Nephron progenitor cell (in vitro differentiated cells): ENCODE measurements at places on chromosomes 2 and 18.
A peak's percentile ranks its signal among the peaks of the same experiment; 100 is the strongest.

GRCh38 chr2:198141726-198142125 lies 337.3 kb downstream of the PLCL1 start:
- no peak for DNase-seq

DNA sequence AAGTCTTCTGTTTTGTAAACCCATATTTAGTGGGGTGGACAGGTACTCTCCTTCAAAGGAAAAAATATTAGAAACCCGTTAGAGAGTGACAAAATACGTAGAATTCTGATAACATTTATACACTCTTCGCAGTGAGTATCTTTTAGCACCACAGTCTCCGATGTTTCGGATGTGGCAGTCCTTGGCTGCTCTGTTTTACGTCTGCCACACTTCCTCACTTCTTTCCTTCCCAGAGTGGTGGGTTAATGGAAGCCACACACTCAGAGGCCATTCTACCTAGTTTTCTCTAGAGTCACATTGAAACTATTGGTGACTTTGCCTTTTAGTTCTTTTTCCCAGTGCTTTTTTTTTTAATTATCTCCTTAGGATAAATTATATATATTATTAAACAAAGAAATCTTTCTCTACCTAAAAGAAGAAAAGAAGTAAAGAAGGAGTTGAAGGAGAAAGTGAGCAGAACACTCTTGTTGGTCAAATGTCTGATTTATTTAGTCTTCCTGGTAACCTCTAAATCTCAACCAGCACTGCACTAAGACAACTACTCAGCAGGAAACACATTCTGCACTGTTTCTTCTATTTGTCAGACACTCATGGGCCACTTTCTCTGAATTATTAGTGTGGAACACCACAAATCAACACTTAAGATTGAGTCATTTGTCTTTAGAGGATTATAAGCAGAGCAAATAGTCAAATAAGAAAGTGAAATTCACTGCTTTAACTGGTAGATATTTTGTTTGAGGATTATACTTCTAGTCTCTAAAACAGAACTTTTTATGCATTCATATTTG lies 451.3 kb upstream of the TMEFF2 start:
- no peak for DNase-seq

- no peak for DNase-seq
These were observed 33.1 kb upstream of the MAL start for GRCh38 chr2:94992360-94992759.

DNA sequence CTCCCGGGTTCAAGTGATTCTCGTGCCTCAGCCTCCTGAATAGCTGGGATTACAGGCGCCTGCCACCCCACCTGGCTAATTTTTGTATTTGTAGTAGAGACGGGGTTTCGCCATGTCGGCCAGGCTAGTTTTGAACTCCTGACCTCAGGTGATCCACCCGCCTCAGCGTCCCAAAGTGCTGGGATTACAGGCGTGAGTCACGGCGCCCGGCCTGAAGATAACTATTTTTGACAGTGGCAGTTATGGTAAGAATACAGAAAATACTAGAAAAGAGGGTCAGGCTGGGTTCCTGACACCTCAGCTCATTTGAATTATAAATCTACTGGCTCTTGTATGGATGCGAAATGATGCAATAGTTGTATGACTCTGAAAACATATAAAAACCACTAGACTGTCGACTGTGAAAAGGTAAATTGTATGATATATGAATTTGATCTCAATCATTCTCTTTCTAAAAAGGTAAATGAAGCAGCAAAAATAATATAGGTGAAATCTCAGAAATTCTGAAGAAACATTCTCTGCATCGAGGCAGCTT lies 11.1 kb upstream of the DGKD start:
- DNase-seq: no peak

DNA sequence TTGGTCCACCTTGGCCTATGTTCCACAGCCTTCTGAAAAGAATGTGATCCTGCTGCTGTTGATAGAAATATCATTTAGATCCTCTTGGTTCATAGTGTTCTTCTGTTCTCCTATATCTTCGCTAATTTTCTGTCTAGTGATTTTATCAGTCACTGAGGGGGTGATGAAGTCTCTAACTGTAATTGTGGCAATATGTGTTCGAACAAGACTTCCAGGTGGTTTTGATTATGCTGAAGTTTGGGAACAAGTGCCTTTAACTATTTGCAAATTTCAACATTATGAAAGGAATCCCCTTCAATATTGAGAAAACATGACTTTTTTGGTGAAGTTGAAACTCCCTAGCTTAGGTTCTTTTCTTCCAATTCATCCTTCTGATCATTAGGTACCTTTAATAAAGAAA lies 140.4 kb downstream of the MTX2 start:
- no peak for DNase-seq

DNA sequence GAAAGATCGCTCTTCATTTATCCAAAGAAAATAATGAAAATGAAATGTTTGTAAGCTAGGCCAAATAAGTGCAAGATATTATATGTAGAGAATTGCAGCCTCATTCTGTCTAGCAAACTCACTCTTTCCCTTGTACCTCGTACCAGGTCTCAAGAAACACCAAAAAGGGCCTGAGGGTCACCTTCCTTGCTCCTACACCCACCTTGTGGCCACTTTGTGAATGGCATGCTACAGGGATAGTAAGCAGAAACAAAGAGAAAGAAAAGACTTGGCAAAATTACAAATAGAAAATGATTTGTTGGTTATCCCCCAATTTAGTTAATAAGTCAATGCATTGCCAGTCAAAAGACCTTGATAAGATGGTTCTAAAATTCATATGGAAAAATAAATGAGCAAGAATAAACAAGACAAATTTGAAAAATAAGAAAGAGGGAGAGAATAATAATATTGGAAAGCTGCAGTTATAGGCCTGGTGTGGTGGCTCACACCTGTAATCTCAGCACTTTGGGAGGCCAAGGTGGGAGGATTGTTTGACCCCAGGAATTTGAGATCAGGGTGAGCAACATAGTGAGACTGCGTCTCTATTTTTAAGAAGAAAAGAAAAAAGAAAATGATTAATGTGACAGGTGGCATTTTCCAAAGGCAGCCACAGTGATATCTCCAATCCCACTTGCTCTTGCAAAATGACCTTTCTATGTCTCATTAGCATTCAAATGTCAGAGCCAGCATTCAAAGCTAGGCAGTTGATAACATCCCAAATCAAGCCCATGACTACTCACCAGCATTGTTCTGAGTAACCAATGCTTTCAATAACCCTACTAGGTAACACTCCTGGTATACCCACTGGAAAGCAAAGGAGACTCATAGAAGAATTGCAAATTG lies 38.8 kb upstream of the BMP10 start:
- peak; percentile 80 for DNase-seq

DNA sequence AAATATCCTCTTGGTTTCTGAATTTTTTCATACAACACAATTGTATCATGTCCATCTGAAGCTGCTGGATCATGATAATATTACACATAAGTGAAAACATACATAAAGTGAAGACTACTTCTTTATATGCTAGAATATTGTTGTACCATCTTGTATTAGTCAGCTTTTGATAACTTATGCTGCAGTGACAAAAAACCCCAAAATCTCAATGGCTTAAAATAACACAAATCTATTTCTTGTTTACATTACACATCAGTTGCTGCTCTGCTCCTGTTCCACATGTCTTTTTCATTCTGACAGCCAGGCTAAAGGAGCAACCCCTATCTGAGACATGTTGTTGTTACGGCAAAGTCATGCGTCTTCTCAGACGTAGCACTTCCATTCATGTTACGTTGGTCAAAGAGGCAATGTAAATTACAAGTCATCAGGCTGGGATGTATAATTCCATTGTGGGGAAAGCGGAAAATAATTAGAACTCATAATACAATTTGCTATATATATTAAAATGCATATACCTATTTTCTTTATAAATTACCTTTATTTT lies 5.8 kb downstream of the TMSB10 start:
- DNase-seq: no peak

DNA sequence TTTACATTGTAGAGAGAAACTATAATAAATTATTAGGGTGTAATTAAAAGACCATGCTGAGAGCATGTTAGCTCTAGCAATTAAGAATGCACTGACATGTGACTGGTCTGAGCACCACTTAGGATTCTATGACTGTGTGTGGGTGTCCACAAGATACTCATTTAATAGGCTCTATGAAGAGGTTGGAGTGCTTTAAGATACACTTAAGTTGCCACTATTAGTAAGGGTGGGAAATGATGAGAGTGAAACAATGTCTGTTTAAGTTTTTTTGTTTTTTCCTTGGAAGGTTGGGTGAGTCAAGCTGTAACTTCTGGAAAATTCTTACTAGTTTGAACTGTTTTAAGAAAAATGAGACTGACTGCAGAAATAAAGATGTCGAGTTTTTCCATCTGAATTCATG lies 1.8 kb upstream of the FAP start:
- no peak for DNase-seq

DNA sequence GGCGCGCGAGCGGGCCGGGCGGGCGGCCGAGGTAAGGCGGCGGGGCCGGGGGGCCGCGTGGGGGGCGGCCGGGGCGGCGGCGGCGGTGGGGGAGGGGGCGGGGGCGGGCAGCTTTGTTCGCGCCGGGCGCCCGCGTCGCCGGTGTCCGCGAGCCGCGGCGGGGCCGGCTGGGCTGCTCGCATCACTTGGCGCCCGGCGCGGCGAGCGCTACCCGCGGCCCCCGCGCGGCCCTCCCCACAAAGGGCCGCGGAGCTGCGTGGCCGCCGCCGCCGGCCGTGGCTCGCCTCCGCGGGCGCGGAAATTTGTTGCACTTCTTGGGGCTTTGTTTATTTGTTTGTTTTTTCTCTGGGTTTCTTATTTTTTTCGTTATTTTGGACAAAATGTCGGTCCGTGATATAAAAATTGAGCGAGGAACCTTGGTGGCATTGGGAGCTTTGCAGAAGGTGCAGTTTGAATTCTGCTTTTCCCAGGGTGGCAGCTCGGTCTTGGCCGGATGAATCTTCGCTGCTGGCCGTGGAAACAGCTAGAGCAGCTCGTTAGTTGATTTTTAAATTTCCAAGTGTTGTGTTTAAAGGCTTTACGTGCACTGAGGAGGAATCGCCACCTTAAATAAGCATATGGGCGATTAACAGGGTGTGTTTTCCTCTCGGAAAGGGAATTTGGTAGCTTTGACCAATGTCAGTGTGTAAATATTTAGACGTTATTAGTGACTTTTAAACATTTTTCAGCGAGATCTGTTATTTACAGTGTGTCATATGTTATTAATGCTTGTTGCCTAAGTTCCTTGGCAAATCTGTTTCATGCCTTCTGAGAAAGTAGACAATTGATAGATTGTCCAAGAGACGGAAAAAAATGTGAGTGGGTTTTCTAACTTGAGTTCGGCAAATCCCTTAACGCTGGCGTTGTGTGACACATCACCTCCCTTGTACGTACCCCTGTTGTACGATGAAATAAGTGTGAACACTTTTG lies 822 bp downstream of the UBE2E3 start:
- no peak for DNase-seq

DNA sequence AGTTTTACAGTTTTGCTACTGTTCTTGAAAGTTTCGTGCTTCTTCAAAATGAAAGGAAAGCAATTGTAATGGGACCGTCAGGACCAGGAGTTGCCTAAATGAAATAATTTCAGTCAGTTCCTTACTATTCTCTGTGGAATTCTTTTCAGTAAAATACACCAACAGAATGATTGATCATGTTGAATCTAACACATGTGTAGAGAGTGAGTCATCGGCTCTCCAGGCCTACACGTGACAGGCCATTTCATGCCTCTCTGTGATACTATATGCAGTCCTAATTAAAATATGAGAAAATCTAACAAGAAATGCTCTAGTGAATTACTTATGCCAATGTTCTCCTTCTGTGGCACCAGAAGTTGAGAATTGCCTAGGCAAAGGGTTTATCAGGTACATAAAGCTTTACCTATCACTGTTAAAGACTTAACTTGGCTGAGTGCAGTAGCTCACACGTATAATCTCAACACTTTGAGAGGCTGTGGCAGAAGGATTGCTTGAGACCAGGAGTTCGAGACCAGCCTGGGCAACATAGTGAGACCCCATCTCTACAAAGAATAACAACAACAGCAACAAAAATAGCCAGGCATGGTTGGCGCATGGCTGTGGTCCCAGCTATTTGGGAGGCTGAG lies 199.4 kb downstream of the LRRTM1 start:
- no peak for DNase-seq

DNA sequence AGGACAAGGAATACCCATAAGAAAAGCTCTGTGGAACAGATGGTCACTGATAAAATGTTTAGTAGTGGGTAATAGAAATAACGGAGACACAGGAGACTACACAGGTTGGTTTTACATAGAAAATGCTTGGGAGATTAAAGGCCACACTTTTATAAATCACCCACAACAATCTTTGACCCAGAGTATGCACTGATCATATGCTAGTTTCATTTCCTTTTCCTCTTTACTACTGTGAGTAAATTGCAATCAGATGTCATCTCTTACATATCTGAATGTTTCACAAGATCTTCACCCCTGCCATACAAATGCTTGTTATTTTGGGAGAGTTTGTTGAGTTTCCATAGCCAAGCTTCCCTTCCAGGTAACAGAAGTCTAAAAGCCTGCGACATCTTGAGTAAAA lies 978.4 kb upstream of the KLHL29 start:
- DNase-seq: no peak

DNA sequence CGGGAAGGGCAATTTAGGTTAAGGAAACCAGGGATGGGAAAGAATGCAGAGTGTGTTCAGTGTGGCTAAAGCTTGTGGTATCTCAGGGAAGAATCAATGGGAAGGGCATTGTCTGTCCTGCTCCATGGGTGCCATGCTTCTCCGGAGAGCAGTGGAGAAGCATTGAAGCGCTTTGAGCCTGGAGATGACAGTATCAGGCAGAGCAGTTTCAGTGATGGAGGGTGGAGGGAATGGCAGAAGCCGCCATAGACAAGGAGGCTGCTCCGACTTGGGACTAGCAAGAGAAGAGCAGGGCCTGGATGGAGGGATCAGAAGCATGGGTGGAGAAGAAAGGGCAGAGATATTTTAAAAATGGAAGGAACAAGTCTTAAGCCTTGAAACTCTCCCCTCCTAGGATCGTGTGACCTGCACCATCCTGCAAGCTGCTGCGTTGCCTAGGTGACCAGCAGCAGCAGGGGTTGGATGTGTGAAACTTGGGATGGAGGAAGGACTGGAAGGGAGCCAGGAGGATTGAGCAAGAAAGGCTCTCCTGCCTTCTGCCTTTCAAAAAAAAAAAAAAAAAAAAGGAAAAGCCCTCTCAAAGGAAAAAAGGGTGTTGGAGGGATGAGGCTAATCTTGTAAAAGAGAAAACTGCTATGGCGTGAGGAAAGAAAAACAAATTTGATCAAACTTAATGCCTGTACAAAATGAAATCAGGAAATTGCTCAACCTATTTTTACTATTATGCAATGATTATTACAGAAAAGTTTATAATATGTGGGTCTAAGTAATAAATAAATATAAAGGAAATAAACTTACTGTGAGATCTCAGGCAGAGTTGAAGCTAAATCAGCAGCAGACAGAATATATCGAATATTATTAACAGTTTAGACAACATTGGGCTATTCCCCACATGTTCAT lies 493.8 kb upstream of the NRP2 start:
- DNase-seq: no peak

GRCh38 chr2:199136681-199137080 lies 321.1 kb downstream of the SATB2 start:
- no peak for DNase-seq

DNA sequence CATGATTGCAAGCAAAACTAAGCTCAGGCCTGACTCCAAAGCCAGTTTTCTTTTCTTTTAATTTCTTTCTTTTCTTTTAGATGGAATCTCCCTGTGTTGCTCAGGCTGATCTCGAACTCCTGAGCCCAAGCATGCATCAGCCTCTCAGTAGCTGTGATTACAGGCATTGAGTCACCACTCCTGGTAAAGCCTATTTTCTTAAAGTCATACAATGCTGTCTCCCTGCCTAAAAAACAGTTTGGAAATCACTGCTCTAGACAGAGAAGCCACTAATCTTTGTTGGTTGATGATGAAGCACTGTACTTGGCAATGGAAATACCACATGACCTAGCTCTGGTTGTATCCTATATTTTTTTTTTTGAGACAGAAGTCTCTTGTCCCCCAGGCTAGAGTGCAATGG lies 33.1 kb upstream of the ZNF532 start:
- DNase-seq: no peak
